ENCODE measurements at places on chromosomes 2 and 18.

- no peak for DNase-seq
These were observed 61.2 kb upstream of the RBM44 start for GRCh38 chr2:237737196-237737865.

GRCh38 chr2:202265467-202266277, at the start of gene NOP58:
Gene NOP58, plus strand, starts transcription at chr2:202265763. Its CDS starts 179 bp downstream, at chr2:202265942.
- DNase-seq = peak; percentile 99

- no peak for DNase-seq
These were observed 45.1 kb downstream of the CCDC93 start for GRCh38 chr2:117968722-117969121.

- peak; percentile 94 for DNase-seq
These were observed 567.0 kb upstream of the SOX11 start for GRCh38 chr2:5125017-5125730.

DNA sequence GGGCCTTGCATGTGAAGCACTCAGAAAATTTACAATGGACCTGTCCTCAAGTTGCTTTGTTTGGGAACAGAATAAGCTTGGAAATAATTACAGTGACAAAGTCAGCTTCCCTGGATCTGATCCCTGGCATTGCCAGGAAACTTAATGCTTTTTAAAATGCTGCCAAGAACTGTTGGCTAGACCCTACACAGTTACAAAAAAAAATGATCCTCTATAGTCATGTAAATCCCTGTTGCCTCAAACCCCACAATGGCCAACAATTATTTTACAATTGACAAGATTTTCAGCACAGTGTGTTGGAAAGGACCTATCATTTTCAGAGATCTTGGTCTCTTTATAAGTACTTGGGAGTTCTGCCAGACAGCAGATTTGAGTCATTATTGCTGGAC, 470.4 kb upstream of the ACVR2A start:
- no peak for DNase-seq

DNA sequence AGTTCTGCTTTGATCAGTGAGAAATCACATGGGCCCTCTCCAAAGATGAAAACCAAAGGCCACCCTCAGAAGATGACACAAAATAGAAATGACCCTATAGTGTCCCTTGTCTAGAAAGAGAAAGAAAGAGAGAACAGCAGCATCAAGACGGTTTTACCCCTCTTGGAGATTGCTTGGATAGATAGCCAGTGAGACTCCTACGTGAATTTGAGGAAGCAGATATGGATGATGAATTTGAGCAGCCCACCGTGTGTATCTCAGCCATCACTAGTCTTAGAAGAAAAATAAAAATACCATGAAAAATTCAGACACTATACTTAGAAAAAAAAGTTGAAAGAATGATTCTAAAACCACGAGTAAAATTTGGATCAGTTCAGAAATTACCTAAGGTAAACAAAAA, 329.1 kb upstream of the CNTNAP5 start:
- DNase-seq = no peak

DNA sequence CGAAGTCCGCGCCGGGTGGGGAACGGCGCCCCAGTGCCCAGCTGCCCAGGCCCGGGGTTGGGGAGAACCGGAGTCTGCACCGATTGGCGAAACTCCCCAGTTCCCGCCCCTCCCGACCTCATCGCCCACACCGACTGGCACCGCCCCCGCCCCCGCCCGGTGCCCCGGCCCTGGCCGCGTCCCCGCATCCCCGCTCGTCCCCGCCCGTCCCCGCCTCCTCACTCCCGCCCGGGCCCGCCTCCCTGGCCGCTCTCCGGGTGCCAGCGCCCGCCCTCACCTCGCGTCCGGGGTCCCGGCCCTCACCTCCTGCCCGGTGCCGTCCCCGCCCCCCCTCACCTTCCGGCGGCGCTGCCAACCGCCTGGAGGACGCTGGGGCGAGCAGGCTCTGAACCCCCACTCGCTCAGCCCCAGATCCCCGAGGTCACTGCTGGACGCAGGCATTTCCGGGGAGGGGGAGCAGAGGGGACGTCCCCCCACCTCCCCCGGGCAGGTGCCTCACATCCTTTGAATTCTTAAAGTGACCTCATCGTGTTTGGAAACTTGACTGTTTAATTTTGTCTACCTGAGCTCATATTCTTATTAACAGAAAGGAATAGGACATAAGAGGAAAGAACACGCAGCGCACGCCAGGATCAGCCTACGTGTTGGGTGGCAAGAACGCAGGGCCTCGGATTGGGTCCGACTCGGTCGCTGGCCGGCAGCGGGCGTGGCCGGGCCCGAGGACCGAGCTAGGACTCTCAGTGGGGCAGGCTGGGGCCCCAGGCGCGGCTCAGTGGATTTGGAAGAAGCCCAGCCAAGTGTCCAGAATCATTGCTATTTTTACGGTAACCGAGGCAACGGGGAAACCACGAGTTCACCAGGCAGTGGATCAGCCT, at the start of gene FAM110C:
FAM110C (minus strand) TSS at position 35 of the 875 bp plus-strand sequence. CDS start 120 bp downstream, outside the sequence.
- DNase-seq = peak; percentile 84

DNA sequence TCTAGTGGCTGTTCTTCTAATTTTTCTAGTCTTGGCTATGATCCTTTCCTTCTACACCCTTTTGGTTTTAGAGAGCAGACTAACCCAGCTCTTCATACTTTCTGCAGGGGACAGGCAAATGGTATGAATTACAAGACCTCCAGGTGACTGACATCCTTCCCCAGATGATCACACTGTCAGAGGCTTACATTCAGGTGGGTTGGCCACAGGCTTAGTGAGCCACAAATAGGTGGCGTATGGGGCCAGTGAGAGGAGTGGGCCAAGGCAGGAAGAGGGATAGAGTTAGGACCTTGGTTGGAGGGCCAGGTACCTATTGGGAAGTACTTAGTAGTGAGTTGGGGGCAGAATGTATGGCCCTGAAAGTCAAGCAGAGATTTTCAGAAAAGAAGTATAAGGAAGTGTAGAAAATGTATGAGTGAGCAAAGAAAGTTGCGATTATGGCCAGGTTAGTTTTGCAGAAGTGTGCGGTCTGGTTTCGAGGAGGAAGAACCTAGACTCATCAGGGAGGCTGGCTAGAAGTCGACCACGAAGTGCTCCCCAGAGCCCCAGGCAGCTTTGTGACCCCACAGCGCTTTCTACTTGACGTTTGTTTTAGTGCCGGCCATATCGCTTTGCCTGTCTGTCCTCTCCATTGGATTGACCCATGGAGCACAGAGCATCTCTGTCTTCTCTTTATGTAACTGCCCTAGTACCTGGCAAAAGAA, 20.0 kb downstream of the SFTPB start:
- DNase-seq = no peak

DNA sequence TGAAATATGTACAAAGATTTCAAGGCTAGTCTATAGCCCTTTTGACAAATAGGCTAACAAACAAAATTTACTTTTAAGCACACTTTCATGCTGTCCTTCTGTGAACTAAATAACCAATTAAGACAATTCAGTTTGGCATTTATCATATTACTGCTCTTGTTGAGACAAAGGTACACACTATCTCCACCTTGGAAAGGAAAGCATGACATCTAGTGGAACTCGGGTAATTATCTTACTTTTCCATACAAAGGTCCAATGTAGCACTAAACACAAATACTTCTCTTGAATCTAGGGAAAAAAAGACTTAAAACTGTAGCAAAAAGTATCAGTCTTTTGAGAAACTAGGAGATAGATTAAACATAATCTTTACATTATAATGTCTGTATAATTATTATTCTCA, 125.0 kb upstream of the CD226 start:
- DNase-seq = peak; percentile 77

- DNase-seq = no peak
These were observed 45.5 kb upstream of the IHH start for GRCh38 chr2:219106251-219106650.

GRCh38 chr2:37896319-37896718, 28.8 kb upstream of the RMDN2 start:
- DNase-seq = peak; percentile 5

GRCh38 chr2:117972476-117973123, 41.3 kb downstream of the CCDC93 start:
- DNase-seq = no peak

- DNase-seq = no peak
These were observed 82.7 kb downstream of the DOCK10 start for GRCh38 chr2:224959556-224959955.

DNA sequence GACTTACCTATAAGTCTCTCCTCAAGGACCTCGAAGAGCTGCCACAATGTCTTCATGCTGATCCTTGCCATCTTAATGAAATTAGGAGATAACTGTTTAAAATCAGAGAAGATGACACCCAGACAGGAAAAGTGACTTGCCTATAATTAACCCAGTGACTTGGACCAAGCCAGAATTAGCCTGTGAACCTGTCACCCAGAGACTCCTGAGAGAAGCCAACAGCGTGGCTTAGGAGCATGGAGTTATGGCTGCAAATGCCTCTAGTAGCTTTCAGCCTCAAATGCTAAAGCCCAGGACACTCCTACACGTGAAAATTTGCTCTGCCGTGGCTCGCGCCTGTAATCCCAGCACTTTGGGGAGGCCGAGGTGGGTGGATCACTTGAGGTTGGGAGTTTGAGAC, 104.2 kb downstream of the GBX2 start:
- no peak for DNase-seq

GRCh38 chr2:241417626-241418025, 61.5 kb downstream of the FARP2 start:
- peak; percentile 95 for DNase-seq

DNA sequence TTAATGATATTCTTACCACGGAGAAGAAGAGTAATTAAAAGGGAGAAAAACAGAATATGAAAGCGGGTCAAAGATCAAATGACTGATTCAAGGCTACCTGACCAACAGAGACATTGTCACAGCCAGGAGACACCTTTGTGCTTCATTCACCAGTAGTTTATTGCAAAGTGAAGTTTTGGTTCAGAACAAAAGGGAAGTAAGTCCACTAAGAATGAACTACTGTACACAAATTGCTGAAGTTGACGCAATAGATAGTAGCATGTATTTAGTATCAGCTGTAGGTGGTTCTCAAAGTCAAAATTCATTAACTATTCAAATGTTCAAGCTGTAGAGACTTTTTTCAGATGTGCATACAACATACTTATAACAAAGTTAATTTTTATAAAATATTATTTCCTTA, 64.7 kb upstream of the COX7A2L start:
- no peak for DNase-seq

DNA sequence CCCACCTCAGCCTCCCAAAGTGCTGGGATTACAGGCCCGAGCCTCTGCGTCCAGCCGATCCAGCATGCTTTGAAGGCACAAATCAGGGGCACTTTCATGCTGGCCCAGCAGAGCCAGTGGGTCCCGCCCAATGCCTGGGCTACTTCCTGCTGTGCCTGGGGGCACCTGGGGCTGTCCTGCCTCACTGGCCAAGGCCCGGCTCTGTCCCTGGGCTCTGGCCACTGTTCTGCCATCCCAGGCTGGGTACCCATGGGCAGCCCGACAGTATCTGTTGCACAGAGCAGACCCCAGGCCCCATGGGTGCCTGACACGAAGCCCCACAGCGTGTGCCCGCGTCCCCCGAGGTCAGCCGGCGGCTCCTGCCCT, 6.8 kb upstream of the GAL3ST2 start:
- DNase-seq = no peak

GRCh38 chr2:86185517-86186212, 9.6 kb downstream of the IMMT start:
- DNase-seq = no peak

DNA sequence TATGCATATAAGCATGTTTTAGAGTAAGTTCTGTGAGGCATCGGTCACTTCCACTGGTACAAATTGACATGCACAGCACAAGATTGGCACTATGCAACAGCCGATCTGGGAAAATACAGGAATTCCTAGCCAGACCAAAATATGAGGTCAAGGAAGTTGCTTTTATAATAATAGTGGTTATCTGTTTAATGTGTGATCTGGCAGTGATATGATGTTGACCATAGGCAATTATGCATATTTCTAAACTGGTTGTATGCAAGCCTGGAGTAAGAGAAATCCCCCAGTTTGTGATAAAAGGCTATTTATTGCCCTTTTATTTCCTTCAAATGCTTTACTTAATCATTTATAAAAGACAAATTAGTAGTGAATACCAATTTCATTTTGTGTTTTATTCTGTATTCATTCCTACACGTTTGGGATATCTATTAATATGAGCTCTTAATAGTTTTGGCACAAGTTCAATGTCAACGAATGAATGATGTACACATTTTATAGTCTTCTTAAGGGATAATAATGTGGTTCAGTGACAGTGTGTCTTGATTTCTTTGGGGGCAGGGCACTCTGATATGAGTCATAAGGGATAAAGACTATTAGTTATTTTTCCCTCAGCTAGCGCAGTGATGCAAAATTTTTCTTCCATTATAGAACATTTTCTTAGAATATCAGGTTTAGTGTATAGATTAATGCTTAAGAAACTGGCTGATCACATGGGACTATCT, 34.7 kb upstream of the ZEB2 start:
- DNase-seq = no peak

- no peak for DNase-seq
These were observed 473.8 kb downstream of the TGIF1 start for GRCh38 chr18:3923750-3924149.

DNA sequence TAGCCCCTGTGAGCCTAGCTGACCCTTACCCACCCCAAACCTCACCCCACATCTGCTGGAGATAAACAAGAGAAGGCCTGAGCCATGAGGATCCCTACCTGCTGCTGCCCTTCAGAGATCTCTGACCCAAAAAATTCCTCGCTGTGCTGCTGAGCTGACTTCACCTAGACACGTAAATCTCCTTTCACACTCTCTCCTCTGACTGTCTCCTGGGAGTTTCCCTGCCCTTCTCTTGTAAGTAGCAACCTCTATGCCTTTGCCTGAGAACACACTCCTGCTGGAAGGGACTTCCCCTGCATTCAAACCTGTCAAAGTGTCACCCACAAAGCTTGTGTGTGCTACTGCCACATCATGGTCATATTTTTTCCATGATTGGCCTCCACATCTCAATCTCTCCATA, 134.2 kb upstream of the NOL4 start:
- peak; percentile 10 for DNase-seq

- DNase-seq = no peak
These were observed 78.6 kb downstream of the EFEMP1 start for GRCh38 chr2:55844986-55845385.

DNA sequence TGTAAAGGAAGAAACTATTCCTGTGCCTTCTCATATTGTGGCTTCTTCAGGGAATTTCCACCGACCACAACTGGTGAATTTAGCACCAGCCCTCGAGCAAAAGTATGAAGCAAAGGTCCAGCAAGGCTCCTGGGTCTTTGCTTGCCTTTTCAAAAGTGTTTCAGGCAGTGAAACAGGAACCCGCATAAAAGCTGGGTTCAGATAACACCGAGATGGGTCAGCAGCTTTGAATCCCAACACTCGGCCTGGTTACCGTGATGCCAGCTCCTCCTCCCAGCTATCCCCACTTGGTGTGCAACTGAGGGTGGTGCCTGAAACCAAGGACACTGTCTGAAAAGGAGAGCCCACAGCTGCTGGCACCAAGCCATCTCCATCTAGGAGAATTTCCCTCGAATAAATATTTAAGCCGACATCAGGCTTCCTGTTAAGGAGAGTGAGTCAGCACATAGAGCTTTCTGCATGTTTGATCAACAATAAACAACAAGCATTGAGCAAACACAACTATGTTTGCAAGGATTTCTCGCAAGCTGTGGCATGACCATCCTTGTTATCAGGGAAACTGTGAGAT, 69.5 kb downstream of the ANTXR1 start:
- peak; percentile 98 for DNase-seq

- peak; percentile 90 for DNase-seq
These were observed 249.9 kb upstream of the RBBP8 start for GRCh38 chr18:22683196-22683676.
